Activated T-helper 1 cell treated with anti-CD3 and anti-CD28 coated beads, Interleukin-12 subunit alpha, Interleukin-12 subunit beta, Interleukin-2, Interleukin-4 antibody, amounts not matched to agents 30 ng/mL and 10 ng/mL and 1 ng/mL, durations not matched to agents 14 hours and 24 hours and 36 hours (primary cell): ENCODE measurements at places on chromosomes 13 and 19. TPM values are rescaled to one million over a fixed set of nuclear protein-coding genes. Genes with fewer than 3 reads are reported as not detected.

- H3K27me3 ChIP-seq = peaks cover 41% of the 10 kb centered on the region
- DNase-seq = no peak
- H3K4me1 ChIP-seq = no peaks in the 10 kb centered on the region
- no peaks in the 10 kb centered on the region for H3K36me3 ChIP-seq
Observed at GRCh38 chr19:2302319-2303210, 5.4 kb downstream of the LINGO3 start.

DNA sequence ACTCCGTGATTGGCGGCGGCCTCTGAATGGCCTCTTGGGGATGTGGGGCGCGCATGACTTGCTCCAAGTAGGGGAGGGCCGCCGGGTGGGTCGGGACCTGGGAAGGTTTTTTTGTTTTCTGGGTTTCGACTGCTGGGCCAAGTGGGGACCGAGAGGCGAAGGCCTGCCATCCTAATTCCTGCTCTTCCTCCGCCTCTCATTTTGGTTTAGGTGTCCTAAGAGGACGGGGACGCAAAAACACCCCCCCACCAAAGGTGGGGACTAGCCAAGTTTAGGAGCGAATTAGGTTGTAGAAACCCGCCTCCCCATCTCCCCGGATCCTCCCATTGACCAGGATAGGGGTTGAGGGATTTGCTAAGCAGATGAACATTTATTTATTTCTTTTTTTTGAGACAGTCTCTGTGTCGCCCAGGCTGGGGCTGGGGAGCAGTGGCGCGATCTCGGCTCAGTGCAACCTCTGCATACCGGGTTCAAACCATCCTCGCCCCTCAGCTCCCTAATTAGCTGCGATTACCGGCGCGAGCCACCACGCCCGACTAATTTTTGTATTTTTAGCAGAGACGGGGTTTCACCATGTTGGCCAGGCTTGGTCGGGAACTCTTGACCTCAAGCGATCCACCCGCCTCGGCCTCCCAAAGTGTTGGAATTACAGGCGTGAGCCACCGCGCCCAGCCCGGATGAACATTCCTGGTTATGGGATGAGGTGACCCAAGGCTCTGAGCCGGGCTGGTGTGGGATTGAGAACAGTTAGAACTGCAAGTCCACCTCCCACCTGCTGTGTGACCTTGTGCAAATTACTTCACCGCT is 838 bp downstream of the PPP2R1A start:
- H3K4me3 ChIP-seq = peak overlapping the region; percentile 98
- H3K36me3 ChIP-seq = peaks cover 28% of the 10 kb centered on the region
- H3K4me1 ChIP-seq = peaks cover 45% of the 10 kb centered on the region
- no peaks in the 10 kb centered on the region for H3K27me3 ChIP-seq
- H3K27ac ChIP-seq = peak overlapping the region; percentile 99
- DNase-seq = no peak

DNA sequence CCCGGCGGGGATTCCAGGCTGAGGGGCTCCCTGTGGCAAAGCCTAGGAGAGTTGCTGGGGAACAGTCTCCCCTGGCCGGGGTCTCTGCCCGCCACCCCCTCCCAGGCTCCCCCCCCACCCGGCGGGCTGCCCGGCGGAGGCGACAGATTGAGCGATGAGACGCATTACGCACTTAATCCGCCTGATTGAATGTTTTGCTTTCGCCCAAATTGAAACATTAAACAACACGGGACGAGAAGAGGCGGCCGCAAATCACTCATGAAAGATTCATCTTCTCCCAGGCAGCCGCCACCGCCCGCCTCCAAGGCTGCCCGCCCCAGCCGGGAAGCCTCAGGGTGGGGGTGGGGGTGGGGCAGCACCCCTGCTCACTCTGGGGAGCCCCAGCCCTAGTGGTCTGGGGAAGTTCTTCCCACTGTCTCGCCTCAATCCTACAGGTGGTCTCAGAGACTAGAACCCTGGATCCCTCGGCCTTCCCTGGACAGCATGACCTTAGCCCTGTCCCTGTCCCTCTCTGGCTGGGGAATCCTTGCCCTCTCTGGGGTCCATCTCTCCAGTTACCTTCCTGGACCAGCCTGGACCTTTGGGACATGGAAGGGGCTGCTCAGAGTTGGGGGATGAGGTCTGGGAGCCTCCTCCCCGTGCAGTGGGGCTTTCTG is 7.6 kb upstream of the ERFL start:
- H3K4me1 ChIP-seq = peaks cover 35% of the 10 kb centered on the region
- H3K4me3 ChIP-seq = no peak overlapping the region
- H3K27ac ChIP-seq = peak overlapping the region; percentile 35
- no peaks in the 10 kb centered on the region for H3K36me3 ChIP-seq
- H3K27me3 ChIP-seq = peaks cover 26% of the 10 kb centered on the region

The C2CD4C gene
- total RNA-seq = 0.08 and 0.15 TPM in 2 replicates

- DNase-seq = no peak
- H3K27me3 ChIP-seq = no peaks in the 10 kb centered on the region
- no peak overlapping the region for H3K27ac ChIP-seq
- peaks cover 30% of the 10 kb centered on the region for H3K36me3 ChIP-seq
Observed at GRCh38 chr19:45008552-45008951, 7.3 kb downstream of the RELB start.

The ZNF415 gene
- 0.20 and 0.21 TPM in 2 replicates for total RNA-seq

GRCh38 chr19:31354316-31354715 is 5.1 kb upstream of the TSHZ3 start:
- peaks cover 61% of the 10 kb centered on the region for H3K27me3 ChIP-seq
- no peak for DNase-seq
- peaks cover 5% of the 10 kb centered on the region for H3K36me3 ChIP-seq
- H3K4me3 ChIP-seq = no peak overlapping the region
- peaks cover 33% of the 10 kb centered on the region for H3K4me1 ChIP-seq

DNA sequence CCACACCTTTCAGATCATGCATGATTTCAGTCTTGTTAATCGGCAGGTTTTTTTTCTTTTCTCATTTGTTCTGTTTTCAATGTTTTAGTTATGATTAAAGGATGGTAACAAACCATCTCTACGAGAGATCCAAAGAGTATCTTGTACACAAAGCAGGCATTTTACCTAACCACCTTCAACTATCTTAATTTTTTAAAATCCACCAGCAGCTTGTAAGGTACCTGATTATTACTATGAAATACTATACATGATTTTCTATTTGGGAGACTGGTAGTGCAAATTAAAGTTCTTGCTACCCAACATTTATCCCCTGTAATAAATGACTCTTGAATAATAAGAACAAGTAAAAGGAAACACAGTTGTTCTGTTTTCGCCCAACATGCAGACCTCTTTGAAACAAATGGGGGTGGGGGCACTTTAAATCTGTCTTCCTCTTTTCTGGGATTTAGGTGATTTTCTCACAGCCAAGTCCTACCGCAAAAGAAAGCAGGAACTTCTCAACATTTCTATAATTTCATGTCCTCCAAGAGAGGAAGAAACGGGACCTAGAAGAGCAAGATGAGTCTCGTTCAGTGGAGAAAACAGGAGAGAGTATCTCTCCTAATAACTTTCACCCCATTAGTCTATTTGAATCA is 3.6 kb downstream of the POU4F1 start:
- peak overlapping the region; percentile 15 for H3K4me3 ChIP-seq
- no peak overlapping the region for H3K27ac ChIP-seq
- no peak for DNase-seq
- H3K4me1 ChIP-seq = peaks cover 21% of the 10 kb centered on the region

The CD22 gene
- 4.7 and 5.1 TPM in 2 replicates for total RNA-seq

DNA sequence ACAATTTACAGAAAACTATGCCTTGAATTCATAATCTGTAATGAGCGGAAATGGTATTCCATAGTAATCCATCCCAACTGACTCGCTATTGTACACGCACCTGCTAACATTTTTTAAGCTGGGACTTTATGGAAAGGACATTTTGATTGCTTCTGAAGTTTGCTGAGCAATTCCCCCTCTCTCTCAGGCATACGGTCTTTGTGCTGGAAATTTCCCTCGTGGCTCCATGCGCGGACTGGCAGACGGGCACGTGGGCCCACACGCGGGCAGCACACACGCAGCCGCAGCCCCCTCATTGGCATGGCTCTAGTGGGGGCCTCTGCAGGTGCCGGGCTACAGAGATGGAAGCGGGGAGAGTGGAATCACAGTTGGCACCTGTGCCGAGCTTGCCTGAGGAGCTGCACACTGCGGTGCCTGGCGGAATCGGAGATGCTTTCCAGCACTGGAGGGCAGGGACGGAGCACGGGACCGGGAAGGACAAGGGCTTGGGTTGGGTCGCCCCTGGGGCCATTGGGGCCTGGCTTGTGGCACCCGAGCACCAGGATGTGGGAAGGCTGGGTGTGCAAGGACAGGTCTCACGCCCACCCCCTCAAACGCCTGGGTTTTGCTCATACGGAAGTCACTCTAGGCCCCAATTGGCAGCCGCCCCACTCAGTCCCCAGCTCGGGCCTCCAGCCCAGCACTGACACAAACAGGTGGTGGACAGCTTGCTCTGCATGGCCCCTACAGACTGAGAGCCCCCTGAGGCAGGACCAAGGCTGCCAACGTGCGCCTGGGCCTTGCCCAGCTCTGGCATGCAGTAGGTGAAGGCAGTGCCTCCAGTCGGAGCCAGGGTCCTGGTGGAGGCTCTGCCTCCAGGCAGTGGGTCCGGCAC is 30.2 kb upstream of the CCNE1 start:
- H3K36me3 ChIP-seq = no peaks in the 10 kb centered on the region
- H3K4me1 ChIP-seq = peaks cover 4% of the 10 kb centered on the region
- no peak overlapping the region for H3K27ac ChIP-seq
- H3K27me3 ChIP-seq = peaks cover 2% of the 10 kb centered on the region

The RUBCNL gene
- 1.2 and 2.8 TPM in 2 replicates for total RNA-seq
